H4 (cell line): ENCODE measurements at places on chromosomes 16 and 17.

DNA sequence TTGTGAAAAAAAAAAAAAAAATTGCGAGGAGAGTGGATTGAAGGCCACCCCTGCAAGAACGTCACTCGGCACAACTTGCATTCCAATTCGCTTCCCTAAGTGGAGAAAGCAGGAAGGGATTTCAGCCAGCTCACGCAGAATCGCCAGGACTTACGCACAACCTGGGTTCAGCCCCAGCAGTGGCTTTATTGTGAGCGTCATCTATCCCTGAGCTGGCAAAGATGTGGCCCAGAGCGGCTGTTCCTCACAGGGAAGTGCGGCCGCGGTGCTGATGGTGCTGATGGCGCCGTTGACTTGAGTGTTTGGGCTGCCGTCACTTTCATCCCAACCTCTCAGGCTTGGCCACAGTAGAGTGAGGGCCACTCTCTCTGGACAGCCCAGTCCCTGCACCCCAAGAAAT is 197.6 kb downstream of the NTN1 start:
- DNase-seq, result no peak

DNA sequence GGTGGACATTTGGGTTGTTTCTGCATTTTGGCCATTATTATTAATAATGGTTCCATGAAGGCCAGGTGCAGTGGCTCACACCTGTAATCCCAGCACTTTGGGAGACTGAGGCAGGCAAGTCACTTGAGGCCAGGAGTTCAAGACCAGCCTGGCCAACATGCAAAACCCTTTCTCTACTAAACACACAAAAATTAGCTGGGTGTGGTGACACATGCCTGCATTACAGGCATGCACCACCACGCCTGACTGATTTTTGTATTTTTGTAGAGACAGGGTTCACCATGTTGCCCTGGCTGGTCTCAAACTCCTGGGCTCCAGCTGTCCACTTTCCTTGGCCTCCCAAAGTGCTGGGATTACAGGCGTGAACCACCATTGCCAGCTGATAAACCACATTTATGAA is 58.5 kb downstream of the TNFRSF13B start:
- DNase-seq, result no peak

DNA sequence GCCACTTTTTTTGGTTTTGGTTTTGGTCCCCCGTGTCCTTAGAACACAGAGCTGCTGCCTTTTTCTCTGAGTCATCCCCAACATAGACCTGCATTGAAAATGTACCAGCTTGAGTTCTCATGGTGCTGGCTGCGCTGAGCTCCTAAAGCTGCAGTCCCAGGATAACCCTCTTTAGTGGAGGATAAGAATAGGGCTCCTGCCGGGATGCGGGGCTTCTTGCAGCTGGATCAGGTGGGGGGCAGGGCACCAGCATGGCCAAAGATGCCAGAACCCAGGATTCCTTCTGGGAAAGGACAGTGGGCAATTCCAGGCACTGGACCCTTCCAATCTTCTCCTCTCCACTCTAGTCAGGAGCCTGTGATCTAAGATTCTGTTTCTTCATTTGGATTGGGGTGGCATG is 8.3 kb upstream of the CLUH start:
- DNase-seq, result no peak

DNA sequence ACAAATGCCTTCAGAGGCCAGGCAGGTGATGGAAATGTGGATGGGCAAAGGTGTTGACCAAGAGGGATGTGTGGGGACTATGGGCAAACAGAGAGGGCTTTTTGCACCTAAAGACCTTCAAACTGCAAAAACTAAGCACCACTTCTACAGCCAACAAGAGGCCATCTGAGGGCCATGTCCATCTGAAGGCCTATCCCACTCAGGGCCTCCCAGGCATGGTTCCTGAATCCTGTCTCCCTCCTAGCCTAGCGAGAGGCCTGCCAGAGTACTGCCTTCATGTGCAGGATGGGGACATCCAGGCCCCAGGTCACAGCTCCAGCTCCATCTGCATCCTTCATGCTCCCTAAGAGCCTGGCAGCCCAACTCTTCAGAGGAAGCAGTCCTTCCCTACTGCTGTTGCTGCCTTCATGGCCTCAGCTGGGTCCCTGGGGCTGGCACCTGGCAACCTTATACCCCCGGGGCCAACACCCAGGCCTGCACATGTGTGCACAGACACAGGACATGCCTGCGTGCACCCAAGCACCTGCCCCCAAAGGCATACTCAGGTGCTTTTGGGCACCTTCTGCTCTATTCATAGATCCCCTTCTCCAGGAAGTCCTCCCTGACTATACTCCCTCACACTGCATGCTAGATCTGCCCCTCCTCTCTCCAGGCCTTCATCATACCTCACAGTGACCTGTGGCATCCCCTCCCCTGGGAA is 95.2 kb downstream of the C16orf78 start:
- no peak for DNase-seq
